ENCODE measurements at places on chromosomes 3 and 15.

DNA sequence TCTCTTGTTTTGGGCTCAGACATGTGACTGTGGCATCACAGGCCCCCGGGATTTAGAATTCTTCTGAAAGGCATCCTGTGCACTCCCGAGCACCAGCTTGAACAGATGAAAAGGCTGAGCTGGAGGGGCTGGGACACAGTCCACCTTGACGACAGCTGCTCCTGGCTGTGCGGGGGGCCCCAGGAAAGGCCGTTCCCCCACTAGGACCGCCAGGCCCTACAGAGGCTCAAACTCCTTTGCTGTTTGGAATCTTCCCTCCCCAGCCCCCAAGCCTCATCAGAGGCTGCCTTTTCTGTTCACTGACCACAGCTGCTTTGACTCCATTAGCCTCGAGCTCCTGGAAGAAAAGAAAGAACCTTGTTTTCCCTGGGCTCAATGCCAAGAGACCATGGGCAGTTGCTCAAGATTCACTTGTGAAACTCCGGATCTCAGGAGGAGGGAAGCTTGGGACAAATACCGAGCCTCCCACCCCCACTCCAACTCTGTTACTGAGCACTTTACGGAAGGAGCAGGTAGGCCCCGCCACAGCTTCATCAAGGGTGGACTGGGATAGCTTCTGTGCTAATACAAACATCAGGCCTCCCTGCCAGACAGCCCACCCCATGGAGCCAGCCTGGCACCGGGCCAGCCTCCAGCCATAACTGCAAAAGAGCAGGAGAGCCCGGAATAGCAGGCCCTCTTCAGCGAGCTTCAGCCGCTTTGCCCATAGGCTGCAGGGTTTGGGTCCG, 15.7 kb downstream of the CIDEC start:
- no peak for DNase-seq

GRCh38 chr3:146969356-146969755, 364.2 kb upstream of the PLSCR5 start:
- no peak for DNase-seq

GRCh38 chr3:181683563-181683962, 28.2 kb upstream of the SOX2 start:
- DNase-seq: no peak

DNA sequence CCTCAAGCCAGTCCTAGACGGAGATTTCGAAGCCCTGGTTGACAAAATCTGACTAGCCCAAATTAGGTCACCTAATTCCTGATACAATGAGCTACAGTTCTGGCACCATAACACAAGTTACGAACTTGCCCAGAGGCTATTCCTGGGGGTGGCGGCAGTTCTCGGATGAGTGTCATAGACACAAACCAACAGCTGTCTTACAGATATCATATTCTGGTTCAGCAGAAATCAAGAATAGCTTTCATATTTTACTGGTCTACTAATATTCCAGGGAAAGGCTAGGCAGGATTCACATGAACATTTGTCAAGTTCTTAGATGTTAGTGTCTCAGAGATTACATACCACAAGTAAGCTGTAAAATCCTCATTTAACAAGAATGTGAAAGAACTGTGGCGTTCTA, 8.8 kb downstream of the ANAPC13 start:
- DNase-seq: no peak

- no peak for DNase-seq
These were observed 47.5 kb upstream of the SEMA4B start for GRCh38 chr15:90153658-90154057.

DNA sequence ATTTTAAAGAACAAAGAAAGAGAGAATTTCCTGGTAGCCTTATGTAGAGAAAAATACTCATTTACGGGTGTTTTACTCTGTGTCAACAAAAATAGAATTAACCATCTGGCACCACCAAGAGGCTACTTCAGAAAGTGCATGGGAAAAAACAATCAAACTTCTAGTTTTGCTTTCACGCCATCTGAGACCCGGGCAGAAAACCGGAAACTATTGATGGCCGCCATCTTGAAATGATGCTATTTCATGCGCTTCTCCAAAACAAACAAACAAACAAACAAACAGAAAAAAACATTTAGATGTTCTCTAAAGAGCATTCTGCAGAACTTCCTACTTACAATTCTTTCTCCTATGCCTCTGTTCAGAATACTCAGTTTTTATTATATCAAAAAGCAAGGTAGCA, 49.4 kb upstream of the SYNPR start:
- no peak for DNase-seq

DNA sequence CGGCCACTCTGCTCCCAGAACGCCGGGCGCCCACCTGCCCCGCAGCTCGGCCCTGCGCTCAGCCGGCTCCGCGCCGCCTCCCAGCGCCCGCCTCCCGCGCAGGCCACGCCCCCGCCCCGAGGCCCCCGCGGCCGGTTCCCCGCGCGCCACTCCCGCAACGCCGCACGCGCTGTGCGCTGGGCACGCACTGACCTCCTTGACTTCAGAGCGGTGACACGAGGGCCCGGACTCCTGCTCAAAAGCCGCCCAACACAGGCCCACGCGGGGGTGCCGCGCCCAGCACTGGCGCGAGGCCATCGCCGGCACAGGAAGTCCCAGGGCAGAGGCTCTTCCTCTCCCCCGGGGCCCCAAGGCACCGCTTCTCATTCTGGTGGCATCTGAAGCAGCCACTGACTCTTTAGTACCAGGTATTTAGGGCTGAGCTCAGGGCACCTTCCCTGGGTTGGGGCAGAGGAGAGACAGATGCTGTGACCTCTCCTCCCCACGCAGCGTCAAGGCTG, 12.4 kb downstream of the TNK2 start:
- DNase-seq: peak; percentile 73

GRCh38 chr3:4845882-4846281, 133.4 kb upstream of the BHLHE40 start:
- DNase-seq: peak; percentile 76

DNA sequence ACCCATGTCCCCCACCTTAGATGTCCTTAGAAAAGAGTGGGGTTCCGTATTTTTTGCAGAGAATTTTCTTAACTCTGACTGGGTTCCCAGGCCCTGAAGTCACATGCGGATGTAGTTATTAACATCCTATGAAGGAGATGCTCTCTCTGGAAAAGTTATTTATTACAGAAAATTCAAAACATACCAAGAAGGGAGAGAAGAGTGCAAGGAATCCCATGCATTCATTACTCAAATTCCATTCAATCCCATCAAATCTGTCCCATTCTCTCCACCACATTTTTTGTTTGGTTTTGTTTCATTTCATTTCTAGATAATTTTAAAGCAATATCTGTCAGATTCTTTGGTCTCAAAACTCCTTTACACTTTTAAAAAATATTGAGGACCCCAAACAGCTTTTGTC, 34.3 kb upstream of the ANKRD34C start:
- DNase-seq: no peak

- no peak for DNase-seq
These were observed 1.2 kb downstream of the ROBO1 start for GRCh38 chr3:79766496-79767193.

GRCh38 chr3:197031315-197032285, 2.0 kb upstream of the MELTF start:
- no peak for DNase-seq

DNA sequence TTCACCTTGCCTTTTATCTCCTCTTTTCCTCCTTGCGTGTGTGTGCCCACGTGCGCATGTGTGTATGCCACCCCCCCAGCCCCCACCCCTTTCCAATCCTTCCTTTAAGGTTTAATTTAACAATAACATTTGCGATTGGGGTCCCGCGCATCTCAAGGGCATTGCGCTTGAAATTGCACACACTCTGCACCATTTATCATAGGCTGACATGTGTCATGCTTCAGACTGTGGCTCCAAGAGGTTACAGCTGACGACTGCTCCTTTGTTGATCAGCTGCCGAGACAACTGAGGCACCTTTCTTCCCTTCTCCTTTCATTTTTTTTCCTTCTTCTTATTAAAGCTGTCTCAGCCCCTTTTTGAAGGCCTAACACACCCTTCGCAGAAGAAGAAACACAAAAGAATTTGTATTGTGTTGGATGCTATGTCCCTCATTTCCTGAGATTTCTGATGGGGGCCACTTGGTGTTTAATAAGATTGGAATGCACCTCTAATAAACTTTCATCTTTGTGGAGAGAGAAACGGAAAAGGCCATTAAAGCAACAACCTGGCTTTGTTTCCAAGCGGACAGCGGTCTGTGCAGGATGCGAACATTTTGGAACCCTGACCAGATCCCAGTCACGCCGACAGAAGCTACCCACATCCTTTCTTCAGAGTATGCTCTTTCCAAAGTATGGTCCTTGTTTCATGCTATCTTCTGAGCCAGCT, 470.1 kb downstream of the MCTP2 start:
- DNase-seq: no peak

DNA sequence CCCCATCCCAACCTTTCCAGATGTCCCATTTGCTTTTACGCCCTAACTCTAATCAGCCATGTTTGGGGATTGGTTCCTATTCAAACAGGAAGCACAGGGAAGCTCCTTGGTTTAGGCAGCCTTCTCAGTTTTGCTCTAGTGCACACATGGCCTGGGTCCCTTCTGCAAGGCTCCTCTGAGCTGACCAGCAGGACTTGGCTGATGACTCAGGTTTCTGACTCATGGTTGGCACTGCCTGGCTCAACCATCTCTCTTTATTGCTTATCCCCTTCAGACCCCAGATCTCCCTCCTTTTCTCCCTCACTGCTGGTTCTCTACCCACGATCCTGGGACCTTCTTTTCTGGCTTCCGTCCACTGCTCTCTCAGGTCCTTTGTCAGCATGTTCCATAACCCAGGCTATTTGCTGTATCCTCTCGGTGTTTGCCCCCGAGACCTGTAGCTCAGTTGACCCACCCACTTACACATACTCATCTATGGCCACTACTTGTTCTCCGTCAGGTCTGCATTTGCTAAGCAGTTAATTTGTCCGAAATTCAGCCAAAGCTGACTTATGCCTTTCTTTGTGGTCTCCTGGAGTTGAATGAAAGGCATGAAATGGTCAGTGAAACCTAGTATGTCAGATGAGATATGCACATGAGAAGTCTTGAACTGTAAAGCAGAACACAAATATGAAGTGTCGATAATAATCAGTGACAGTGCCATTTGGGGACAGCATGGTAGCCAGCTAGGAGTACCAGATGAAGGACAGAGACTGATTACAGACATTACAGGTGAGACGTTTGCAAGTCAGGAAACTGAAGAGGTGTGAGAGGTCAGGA, 323.5 kb upstream of the ROPN1 start:
- DNase-seq: no peak

- DNase-seq: no peak
These were observed 21.6 kb downstream of the PDIA5 start for GRCh38 chr3:123088387-123088786.

DNA sequence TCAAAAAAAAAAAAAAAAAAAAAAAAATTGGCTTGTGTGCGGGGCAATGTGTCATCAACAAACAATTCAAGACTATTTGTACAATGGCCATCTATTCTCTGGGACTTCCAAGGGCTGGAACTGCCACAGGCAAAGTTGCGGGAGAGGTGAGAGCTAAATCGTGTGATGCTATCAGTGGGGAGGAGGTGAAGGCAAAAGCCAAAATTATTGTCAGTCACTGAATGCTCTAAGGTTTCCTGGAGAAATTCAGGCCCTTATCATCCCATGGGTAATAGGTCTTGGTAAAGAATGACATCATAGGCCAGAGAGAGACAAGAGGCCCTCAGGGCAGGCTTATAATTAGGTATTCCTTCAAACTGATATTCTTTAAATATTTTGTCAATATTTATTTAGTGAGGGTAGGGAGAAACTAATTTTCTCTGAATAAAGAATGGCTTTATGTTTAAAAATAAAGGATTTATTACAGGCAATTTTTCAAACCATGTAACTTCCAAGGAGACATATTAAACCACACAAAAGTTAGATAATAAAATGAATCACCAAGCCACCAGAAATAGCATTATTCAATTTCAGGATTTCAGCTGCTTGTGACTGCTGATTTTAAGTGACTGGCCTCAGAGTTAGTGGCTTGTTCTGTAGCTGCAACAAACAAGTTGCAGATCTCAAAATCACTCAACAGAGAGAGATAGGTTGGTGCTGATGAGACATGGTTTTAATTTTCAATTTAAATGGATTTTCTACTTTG, 226.3 kb upstream of the MRPL3 start:
- no peak for DNase-seq

DNA sequence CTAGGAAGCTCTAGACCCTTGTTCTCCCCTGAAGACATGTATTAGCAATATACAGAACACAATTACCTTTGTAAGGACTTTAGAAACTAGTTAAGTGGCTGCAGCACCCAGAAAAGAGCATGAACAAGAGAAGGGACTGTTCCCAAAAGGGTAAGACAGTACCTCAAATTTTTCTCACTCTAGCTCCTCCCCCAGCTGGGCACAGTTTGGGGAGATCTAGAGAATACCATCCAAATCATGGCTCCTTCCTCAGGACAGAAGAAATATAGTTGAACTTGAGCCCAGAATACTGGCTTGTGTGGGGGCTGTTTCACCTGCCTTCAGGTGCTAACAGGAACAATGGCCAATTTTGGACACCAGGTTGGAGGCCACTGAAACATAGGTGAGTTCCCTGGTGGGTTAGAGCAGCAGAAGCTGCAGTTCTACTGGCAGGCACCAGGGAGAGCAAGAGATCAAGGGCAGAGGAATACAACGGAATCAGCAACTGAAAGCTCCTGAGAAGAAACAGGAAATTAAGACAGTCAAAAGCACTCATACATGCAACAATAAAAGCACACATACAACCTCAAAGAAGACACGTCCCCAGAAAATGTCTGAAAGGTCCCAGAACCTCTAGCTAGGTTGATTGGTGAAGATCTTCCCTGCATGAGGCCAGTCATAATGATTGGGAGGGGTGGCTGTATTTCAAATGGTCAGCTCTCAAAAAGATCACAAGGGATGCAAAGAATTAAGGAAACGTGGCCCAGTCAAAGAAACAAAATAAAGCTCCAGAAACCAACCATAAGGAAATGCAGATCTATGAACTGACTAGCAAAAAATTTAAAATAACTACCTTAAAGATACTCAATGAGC, 104.9 kb upstream of the ASB14 start:
- peak; percentile 22 for DNase-seq

GRCh38 chr3:150544041-150544440, 2.3 kb downstream of the SERP1 start:
- no peak for DNase-seq

DNA sequence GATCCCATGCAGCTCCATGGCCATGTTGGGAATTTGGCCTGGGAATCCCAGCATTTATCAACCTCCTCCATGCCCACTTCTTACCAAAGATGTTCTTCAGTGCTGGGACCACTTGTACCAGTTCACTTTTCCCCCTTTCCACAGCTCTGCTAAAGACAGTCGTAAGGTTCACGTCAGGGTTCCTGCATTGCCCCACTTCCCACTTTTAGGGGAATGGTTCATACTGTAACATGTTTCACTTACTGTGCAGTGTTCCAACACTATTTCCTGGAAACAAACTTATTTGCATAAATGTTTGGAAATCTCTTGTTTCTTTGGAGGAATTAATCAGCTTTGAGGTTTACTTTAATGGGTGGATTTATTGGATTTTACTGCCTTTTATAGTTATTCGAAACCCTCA, 17.0 kb downstream of the APH1B start:
- DNase-seq: no peak

DNA sequence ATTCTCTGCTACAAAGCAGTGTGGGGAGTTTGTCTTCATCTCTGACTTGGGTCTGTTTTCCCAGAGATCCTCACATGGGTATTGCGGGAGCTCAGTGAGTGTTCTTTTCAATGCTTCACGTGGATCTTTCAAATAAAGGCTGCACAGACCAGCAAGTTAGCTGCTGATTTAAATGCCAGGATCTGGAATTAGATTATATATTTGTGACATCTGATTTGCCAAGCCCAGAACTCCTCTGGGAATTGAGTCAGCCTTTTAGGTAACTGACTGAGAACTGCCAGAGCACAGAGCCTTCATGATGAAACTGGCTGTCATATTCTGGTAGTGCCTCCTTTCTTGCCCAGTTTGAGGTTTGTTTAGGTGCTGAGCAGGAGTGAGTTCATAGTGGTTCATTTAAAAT, 14.7 kb downstream of the EDEM1 start:
- no peak for DNase-seq

- no peak for DNase-seq
These were observed 34.5 kb downstream of the RAB27A start for GRCh38 chr15:55254916-55255679.
